Fibroblast of pulmonary artery (primary cell): ENCODE measurements at places on chromosomes 13 and 19.

DNA sequence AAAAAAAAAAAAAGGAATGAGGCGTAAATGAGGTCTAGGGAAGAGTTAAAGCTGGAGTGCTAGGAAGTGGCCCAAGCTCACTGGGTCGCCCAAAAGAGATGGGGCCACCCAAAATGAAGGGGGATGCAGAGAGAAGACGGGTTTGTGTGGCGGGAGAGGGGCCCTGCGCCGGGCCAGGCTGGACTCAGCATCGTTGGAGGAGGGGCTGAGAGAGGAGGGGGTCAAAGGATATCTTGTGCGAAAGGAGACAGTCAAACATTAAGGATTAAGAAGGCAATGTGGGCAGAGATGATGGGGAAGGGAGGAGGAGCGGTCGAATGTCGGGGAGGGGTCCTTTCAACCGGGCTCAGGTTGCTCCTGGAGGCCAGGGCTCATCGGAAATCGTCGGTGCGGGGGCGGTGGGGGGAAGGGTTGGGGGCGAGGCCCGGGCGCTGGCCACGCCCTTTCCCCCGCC, 825 bp upstream of the CARM1 start:
- DNase-seq, result no peak

GRCh38 chr19:8336660-8337059, 6.4 kb downstream of the KANK3 start:
- DNase-seq, result no peak

DNA sequence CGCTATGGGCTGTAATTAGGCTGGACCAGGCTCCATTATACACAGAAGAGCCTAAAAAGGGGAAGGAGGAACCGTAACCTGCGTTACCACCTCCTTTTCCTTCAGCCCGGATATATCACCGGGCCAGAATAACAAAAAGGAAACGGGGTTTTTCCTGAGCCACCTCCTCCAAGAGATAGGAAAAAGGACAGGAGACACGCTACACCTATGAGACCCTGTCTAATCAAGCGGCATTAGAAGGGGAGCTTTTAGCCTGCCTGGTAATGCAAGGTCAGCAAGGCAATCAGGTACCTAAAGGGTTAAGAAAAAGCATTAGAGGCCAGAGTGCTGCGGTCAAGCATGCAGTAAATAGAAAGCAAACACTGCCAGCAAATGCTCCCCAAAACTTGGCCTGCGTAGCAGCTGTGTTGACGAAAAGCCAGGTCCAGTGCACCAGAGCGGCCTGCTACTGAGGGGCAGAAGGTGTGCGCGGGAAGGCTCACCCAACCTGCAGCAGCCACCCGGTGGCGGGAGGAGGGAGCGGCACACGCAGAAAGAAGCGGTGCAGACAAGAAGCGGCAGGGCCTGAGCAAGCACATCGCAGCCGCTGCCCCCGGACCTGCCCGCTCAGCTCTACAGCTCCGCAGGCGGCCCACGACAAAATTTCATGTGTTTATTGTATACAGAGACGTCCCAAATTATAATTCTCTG, 1466.1 kb downstream of the UQCRFS1 start:
- peak; percentile 13 for DNase-seq

DNA sequence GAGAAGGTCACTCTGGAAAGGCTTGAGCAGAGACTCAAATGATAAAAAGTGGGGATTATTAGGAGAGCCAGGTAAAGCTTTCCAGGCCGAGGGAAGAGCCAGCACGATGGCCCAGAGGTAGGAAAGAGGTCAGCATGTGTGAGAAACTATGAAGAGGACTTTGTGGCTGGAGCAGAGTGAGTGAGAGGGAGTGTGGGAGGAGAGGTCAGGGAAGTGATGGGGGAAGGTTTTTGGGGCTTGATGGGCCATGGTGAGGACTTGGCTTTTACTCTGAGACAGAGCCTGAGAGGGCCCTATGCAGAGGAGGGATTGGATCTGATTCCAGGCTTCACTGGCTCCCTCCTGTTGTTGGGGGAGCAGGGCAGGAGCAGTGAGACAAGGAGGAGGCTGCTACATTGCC, 5.3 kb downstream of the CATSPERG start:
- DNase-seq, result no peak

- no peak for DNase-seq
Observed at GRCh38 chr19:46502891-46503290, 7.2 kb upstream of the PNMA8B start.

DNA sequence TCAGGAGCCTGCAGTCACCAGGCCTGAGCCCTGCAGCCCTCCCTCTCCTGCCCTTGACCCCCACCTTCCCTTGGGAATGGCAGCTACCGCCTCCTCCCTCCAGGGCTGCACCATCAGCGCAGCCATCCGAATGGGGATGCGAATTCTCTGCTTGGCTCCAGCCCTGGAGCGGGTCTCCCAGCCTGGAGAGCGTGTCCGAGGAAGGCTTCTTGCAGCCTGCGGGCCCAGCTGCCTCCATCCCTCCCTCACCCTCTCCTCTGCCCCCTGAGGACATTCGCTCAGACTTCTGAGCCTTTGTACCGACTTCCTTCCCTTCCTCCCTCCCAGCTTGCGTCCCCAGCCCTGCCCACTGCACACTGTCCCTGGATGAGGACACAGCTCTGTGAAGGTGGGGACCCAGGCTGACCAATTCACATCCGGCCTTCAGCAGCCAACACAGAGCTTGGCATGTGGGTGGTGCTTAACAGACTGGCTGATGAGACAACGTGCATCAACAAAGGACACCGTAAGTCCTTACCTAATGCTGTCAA, 6.0 kb upstream of the NKPD1 start:
- no peak for DNase-seq

DNA sequence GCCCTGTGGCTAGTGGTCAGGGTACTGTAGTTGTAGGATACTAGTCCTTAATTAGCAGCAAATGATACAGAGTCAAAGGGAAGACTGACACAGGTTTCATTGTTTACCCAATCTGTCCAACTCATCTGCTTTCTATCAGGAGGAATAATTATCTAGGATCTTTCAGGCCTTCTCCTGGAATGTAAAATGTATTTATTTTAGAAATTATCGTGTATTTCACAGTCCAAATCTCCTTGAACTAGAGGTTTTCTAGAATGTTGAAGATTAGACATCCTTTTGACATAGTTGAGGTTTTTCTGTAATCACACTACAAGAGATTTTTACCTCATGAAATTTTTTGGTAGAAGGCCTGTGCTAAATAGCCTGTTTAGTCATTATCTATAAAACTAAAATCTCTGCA, 1694.8 kb upstream of the PCDH20 start:
- no peak for DNase-seq

DNA sequence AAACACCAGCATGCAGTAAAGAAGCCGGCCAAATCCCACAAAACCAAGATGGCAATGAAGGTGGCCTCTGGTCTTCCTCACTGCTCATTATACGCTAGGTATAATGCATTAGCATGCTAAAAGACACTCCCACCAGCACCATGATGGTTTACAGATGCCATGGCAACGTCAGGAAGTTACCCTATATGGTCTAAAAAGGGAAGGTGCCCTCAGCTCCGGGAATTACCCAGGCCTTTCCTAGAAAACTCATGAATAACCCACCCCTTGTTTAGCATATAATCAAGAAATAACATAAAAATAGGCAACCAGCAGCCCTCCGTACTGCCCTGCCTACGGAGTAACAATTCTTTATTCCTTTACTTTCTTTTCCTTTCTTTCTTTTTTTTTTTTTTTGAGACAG, 21.1 kb upstream of the PLEKHF1 start:
- DNase-seq, result no peak

GRCh38 chr19:2425622-2426581, 1.5 kb downstream of the TIMM13 start:
- DNase-seq, result no peak

GRCh38 chr19:53246498-53246897, 8.2 kb downstream of the ZNF677 start:
- DNase-seq, result no peak

DNA sequence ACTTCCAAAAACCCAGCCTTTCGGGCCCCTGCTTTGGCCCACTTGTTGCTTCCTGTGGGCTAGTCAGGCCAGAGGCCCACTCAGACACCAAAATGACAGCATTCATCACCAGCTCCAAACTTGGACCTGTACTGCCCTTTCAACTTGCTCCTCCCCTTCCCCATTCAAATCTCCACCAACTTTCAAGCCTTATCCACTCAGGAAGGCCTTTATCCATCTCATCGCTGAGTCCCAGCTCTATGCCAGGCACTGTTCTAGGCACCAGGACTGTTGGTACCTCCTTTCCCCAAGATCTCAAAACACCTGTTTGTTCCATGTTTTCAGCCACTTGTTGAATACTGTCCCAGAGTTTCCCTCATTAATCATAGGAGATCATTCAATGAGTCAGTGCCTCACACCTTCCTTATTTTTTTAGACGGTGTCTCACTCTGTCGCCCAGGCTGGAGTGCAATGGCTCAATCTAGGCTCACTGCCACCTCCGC, 1011.4 kb downstream of the UQCRFS1 start:
- no peak for DNase-seq

DNA sequence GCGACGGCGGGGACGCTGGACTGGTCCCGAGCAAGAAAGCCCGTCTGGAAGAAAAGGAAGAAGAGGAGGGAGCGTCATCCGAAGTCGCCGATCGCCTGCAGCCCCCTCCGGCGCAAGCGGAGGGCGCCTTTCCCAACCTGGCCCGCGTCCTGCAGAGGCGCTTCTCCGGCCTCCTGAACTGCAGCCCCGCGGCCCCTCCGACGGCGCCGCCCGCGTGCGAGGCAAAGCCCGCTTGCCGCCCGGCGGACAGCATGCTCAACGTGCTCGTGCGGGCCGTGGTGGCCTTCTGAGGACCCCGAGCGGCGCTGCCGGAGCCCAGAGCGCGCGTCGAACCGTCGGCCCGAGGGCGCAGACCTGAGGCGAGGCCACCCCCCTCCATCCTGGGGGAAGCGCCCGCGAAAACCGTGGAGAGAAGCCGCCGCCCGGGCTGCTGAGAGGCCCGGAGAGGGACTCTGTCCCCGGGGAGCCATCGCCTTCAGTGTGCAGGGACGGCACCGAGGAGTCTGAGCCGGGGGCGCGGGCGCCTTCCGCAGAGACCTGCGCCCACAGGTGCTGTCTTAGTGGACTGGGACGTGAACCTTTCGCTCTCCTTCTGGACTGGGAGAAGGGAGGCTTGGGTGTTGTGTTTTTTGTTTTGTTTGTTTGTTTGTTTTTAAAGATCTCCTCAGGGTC, 3.5 kb downstream of the IER2 start:
- peak; percentile 49 for DNase-seq

DNA sequence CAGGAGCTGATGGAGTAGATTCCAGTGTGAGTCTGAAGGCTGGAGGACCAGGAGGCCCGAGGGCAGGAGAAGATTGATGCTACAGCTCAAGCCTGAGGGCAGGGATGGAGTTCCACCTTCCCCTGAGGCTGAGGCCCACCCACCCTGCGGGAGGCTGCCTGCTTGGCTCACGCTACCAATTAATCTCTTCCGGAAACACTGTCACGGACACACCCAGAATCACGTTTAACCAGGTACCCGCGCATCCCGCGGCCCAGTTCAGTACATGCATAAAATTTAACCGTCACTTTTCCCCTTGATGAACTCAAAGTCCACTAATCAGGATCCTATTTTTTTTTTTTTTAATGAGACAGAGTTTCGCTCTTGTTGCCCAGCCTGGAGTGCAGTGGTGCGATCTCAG, 5.2 kb upstream of the ZNF628 start:
- DNase-seq, result no peak

DNA sequence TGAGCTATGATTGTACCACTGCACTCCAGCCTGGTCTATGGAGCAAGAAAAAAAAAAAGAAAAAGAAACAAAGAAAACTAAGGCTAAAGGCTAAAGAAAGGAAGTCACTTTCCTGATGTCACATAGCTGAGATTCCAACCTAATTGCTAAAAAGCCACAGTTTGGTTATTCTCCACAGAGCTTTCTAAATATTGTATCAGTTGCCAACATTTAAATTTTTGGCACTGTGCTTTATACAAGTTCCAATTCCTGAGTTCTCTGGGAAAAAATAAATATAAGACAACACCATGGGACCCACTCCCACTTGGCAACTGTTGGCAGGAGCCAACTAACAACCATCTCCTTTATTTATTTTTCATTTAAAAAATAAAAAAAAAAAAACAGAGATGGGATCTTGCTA, 11.2 kb upstream of the LYPD3 start:
- DNase-seq, result peak; percentile 73

- no peak for DNase-seq
Observed at GRCh38 chr13:100983111-100983510, 308.5 kb upstream of the TMTC4 start.

- no peak for DNase-seq
Observed at GRCh38 chr19:51903192-51903591, 1.6 kb downstream of the ZNF649 start.

DNA sequence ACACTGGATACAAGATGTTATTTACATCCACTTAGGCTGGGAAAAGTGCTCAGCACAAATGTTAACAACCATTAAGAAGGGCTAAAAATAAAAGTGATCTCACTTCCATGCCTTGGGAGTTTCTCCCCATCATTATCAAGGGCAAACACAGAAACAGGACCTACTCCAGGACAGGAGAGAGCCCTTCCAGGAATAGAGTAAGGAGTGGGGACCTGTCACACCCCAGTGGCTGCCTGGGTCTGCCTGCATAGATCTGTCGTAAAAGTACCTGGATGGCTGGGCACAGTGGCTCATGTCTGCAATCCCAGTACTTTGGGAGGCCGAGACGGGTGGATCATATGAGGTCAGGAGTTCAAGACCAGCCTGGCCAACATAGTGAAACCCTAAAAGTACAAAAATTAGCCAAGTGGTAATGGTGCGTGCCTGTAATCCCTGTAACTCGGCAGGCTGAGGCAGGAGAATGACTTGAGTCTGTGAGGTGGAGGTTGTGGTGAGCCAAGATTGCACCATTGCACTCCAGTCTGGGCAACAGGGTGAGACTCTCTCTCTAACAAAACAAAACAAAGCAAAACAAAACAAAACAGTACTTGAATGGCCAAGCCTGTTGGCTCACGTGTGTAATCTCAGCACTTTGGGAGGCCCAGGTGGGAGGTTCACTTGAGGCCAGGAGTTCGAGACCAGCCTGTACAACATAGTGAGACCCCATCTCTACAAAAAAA, 5.6 kb downstream of the ATP8A2 start:
- DNase-seq, result no peak

- no peak for DNase-seq
Observed at GRCh38 chr13:28349371-28349770, 145.6 kb downstream of the FLT1 start.

DNA sequence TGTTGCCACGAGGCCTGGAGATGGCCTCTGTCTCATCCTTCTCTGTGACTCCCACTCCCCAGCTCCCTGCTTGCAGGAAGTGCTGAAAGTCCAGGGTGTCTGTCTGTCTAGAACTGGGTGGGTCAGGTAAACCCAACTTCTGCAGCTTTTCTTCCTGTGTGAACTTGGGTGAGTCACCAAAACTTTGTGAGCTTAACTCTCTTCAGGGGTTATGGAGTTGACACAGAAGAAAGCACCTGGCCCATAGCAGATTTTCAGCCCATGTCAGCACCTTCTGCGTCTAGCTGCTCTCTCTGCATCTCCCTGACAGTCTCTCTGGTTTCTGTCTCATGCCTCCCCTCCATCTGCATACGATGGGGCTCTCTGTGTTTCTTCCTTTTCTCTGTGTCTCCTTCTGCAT, 4.2 kb upstream of the CACNG7 start:
- no peak for DNase-seq

- DNase-seq, result no peak
Observed at GRCh38 chr13:62096652-62097051, 681.0 kb upstream of the PCDH20 start.
